Muscle of leg (tissue), 16 donors: ENCODE measurements at places on chromosomes 13 and 19. TPM values are rescaled to one million over a fixed set of nuclear protein-coding genes. Genes with fewer than 3 reads are reported as not detected.

DNA sequence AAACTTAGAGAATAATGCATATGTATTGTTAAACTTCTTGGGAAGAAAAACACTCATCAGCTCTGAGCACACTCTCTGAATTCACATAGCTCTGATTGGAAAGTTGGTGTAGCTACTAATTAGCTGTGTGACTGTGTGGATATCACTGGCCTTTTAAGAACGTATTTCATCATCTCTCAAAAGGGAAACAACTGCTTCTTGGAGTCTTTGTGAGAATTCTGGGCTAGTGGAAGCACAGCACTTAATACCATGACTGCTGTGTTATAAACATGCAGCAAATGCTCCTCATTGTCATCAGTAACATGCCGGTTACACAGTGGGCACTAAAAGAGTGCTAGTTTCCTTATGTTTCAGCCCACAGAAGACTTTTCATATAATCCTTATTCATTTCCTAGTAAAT, 220.9 kb upstream of the CSNK1A1L start:
- H3K4me3 ChIP-seq = no peak overlapping the region
- H3K27me3 ChIP-seq = no peaks in the 10 kb centered on the region
- H3K4me1 ChIP-seq = no peaks in the 10 kb centered on the region

- H3K27me3 ChIP-seq = no peaks in the 10 kb centered on the region
- no peak overlapping the region for H3K27ac ChIP-seq
- DNase-seq = no peak
- no peaks in the 10 kb centered on the region for H3K4me1 ChIP-seq
- no peaks in the 10 kb centered on the region for H3K36me3 ChIP-seq
Observed at GRCh38 chr13:102757006-102757405, 16.6 kb downstream of the TEX30 start.

DIAPH3 gene
- 4.3 TPM for total RNA-seq

GRCh38 chr19:4186087-4186993, 3.9 kb downstream of the ANKRD24 start:
- peak; percentile 48 for DNase-seq
- H3K27me3 ChIP-seq = peaks cover 2% of the 10 kb centered on the region

DNA sequence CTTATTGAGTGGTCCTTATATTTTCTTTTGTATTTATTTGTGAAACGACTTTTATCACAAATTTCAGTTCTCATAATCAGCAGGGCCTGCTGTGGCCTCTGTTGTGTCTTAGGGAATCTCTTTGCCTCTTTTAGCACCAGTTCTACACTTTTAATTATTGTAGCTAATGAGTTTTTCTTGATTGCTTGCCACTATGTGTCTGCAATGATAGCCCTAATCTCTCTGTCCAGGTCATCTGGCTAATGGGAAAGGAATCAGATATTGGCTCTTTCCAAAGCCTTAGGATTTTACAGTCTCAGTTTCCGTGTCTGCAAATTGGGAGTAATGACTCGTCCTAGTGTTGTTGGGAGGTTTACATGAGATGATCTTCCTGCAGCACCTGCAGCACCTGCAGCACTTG, 10.2 kb downstream of the WDFY2 start:
- H3K36me3 ChIP-seq = no peaks in the 10 kb centered on the region
- no peak overlapping the region for H3K4me3 ChIP-seq
